ENCODE measurements at places on chromosomes 11 and 22. TPM values are rescaled to one million over a fixed set of nuclear protein-coding genes. Genes with fewer than 3 reads are reported as not detected.

Gene OAF
- 35.2 TPM for total RNA-seq

Gene GLYATL1
- under 0.01 TPM for total RNA-seq

Gene TRIM6
- total RNA-seq = 3.1 TPM

Gene UBQLN3
- not detected for total RNA-seq

Gene OR4D5
- not detected for total RNA-seq

Gene INS
- total RNA-seq = not detected

Gene MRPL17
- total RNA-seq = 54.9 TPM

Gene KCNQ1OT1
- 0.21 TPM for total RNA-seq

All from tracheal epithelial cell (primary cell).